Skin of body (tissue), 3 donors: ENCODE measurements at places on chromosomes 13 and 19. TPM values are rescaled to one million over a fixed set of nuclear protein-coding genes. Genes with fewer than 3 reads are reported as not detected.

- DNase-seq, result no peak
Measured at GRCh38 chr13:111527614-111528229, 207.3 kb downstream of the TEX29 start.

GRCh38 chr13:39040206-39040605 is 1.9 kb downstream of the NHLRC3 start:
- no peak for DNase-seq

DNA sequence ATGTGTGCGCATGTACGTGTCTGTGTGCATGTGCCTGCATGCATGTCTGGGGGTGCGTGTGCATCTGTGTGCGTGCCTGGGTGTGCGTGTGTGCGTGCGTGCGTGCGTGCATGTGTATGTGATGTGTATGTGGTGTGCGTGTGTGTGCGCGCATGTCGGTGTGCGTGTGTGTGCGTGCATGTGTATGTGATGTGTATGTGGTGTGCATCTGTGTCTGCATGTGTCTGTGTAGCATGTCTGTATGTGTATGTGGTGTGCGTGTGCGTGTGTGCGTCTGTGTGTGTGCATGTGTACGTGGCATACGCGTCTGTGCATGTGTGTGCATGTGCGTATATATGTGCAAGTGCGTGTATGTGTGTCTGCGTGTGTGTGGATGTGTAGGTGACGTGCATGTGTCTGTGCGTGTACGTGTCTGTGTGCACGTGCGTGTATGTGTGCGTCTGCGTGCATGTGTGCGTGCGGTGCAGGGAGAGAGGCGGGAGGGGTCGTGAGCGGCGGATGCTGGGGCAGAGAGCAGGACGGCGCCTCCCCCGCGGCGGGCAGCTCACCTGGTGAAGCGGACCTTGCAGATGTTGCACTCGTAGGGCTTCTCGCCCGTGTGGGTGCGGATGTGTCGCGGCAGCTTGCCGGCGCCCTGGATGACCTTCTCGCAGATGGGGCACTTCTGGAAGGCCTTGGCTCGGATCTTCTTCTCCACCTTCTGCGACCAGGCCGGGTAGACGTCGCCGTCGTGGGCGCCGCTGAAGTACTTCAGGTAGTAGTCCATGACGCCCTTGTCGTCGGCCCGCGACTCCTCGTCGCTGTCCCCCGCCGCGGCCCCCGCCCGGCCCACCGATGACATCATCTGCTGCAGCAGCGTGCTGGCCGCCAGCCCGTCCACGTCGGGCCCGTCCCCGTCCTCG is 13.0 kb downstream of the ZBTB7A start:
- no peak for DNase-seq

ZNF728 gene
- total RNA-seq, result 0.59 TPM

DNA sequence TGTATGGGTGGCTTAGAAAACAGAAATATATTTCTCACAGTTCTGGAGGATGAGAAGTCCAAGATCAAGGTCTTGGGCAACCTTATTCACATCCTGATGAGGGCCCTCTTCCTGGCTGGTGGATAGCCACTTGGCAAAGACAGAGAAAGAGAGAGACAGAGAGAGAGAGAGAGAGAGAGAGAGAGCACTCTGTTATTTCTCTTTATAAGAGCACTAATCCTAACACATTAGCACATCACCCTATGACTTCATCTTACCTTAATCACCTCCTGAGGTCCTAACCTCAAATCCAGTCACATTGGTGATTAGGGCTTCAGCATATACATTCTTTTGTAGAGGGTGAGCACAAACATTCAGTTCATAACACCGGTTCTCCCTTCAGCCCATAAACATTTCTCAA is 430.3 kb downstream of the EFNB2 start:
- DNase-seq, result no peak

IGFL1 gene
- total RNA-seq, result 0.69 TPM

GRCh38 chr13:49371943-49372613 is 71.8 kb downstream of the CAB39L start:
- DNase-seq, result no peak

- DNase-seq, result no peak
Measured at GRCh38 chr19:50645107-50645506, 4.1 kb upstream of the C19orf81 start.

- no peak for DNase-seq
Measured at GRCh38 chr19:13619203-13619632, 112.9 kb upstream of the CACNA1A start.

GRCh38 chr19:55656988-55657747 is 2.3 kb downstream of the U2AF2 start:
- no peak for DNase-seq

- no peak for DNase-seq
Measured at GRCh38 chr13:59746291-59746962, 417.3 kb downstream of the DIAPH3 start.

GRCh38 chr13:98681049-98681448 is 71.4 kb downstream of the SLC15A1 start:
- DNase-seq, result no peak

- no peak for DNase-seq
Measured at GRCh38 chr13:51047434-51048165, 63.5 kb downstream of the C13orf42 start.

DNA sequence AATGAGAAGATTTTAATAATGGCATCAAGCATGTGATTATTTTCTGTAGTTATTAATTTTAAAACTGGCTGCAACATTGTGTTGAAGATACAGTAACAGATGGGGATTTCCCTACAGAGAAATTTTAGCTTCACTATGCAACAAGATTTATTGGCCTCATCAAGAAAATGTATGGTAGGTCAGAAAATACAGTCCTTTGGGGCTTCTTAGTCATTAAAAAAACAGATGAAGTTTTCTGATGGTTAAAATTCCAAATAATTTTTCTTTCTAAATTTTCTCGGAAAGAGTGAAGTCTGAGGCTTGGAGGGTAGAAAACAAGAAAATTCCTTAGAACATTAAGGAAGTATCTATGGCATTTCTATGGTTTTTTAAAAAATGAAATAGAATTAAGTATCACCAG is 1790.8 kb upstream of the PCDH20 start:
- DNase-seq, result no peak

- no peak for DNase-seq
Measured at GRCh38 chr19:47158879-47159503, 28.4 kb downstream of the SAE1 start.

DNA sequence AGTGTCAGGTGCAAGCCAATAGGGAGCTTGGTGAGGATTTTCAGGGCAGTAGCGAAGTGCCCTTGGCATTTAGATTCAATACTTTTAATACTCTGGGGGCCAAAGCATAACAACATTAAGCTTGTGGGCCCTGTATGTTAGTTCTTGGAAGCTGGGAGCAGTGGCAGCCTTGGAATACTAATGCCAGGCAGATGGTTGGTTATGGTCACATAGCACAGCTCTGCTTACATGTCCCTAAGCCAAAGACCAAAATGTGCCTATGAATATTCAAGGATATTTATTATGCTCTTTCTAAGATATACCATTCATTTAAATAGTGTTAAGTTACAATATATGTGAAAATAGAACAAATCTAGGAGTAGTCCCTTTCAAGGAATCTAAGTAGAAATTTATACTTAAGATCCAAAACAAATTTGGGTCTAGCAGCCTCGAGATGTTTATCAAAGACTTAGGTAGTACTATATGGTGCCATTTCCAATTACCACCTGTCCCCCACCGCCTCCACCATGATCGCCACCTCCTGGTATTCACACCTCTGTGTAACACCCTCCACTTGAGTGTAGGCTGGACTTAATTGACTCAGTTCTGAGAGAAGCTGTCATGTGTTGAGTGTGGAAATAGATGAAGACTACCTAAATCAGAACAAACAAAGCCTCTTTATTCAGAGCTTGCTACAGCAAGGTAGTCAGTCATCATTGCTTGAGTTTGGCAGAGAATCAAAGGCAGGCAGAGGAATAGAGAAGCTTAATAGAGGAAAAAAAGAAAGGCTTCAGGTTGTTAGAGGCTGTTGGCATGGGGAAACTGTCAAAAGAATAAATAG is 261.0 kb downstream of the GPC5 start:
- DNase-seq, result no peak

- no peak for DNase-seq
Measured at GRCh38 chr13:76470991-76471390, 415.2 kb downstream of the KCTD12 start.

DNA sequence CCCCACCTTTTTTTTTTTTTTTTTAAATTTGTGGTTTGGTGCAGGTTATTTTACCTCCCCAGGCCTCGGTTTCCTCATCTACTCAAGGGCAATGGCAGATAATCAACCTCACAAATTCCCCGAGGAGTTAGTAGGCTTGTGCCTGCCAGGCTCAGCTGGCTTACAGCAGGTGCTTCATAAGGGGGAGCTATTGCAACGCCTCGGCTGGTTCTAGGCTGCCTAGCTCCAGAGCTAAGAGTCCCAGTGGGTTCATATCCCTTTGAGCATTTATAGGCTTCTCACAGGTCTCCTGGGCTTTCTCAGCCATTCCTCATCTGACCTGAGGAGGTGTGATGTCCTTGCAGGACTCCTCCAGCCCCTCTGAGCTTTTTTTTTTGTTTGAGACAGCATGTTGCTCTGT is 10.6 kb downstream of the BCKDHA start:
- DNase-seq, result no peak

- no peak for DNase-seq
Measured at GRCh38 chr13:30151388-30151787, 156.0 kb downstream of the KATNAL1 start.

DENND1C gene
- 0.69 TPM for total RNA-seq

JSRP1 gene
- 4.5 TPM for total RNA-seq

ZNF610 gene
- 2.6 TPM for total RNA-seq

- DNase-seq, result no peak
Measured at GRCh38 chr13:67557642-67558241, 327.6 kb upstream of the PCDH9 start.

DNA sequence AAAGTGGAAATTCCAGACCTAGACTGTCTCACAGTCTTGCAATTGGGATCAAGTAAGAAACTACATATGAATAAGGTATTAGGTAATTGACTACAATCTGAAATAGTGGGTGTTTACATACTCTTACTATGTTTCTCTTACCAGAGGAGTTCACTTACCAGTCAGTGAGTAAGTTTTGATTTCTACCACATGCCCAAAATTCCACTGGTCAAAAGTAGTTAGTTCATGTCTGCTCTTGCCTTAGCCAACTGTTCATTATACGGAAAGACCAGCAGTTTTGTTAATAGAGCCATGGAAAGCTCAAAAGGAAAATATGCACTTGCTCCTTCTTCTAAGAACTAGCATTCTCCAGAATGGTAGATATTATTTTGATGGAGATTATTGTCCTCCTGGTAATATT is 490.8 kb downstream of the RFC3 start:
- DNase-seq, result no peak

- DNase-seq, result no peak
Measured at GRCh38 chr19:27894906-27895754, 1317.8 kb downstream of the UQCRFS1 start.

- DNase-seq, result no peak
Measured at GRCh38 chr19:5774921-5775320, 9.6 kb downstream of the PRR22 start.

STOML3 gene
- not detected for total RNA-seq

- peak; percentile 79 for DNase-seq
Measured at GRCh38 chr19:13060964-13061927, 41.4 kb downstream of the LYL1 start.

DNA sequence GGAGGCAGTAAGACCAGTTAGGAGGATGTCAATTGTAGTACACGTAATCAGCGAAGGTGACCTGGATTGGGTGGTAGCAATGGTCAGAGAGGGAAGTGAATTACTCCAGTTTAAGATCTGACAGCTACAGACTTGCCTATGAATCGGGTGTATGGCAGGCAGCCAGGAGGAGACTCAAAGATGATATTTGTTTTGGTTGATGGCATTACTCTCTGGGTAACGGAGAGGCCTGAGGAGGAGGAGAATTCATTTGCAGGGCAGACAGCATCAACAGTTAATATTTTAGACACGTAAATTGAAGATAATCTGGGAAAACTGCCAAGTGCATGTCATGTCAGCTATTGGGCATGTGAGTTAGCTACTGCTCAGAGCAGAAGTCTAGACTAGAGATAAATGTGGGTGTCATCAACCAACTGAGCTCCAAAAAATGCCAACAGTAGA is 109.2 kb downstream of the SGCG start:
- peak; percentile 13 for DNase-seq

IRF3 gene
- 42.6 TPM for total RNA-seq

GRCh38 chr13:92602560-92602959 is 624.0 kb upstream of the GPC6 start:
- no peak for DNase-seq

PSG3 gene
- total RNA-seq, result not detected

NLRP9 gene
- total RNA-seq, result not detected

GYS1 gene
- 42.4 TPM for total RNA-seq

DNA sequence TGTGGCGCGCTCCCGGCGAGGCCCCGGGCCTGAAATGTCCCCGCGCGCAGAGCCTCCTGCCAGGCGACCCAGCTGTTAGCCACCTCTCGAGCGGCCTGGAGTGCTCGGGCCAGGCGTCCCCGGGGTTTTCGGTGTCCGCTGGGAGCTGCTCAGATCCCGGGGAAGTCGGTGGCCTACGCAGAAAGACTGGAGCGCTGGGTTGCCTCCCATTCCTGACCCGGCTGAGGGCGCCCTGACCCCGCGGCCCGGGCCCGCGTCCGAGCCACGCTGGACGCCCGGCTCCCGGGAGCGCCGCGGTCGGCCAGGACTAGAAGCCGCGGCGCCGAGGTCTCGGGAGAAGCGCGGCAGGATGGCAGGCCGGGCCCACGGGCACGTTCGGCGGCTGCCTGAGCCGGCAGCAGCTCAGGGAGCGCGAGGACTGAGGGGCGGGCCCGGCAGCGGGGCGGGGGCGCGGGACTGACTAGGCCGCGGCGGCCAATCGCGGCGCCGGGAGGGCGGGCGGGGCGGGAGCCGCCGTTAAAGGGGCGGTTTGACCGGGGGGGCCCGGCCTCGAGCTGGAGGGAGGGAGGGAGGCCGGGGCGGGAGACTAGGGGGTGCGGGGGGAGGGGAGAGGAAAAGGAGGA is 1.3 kb upstream of the ZIC2 start:
- DNase-seq, result peak; percentile 14

DNA sequence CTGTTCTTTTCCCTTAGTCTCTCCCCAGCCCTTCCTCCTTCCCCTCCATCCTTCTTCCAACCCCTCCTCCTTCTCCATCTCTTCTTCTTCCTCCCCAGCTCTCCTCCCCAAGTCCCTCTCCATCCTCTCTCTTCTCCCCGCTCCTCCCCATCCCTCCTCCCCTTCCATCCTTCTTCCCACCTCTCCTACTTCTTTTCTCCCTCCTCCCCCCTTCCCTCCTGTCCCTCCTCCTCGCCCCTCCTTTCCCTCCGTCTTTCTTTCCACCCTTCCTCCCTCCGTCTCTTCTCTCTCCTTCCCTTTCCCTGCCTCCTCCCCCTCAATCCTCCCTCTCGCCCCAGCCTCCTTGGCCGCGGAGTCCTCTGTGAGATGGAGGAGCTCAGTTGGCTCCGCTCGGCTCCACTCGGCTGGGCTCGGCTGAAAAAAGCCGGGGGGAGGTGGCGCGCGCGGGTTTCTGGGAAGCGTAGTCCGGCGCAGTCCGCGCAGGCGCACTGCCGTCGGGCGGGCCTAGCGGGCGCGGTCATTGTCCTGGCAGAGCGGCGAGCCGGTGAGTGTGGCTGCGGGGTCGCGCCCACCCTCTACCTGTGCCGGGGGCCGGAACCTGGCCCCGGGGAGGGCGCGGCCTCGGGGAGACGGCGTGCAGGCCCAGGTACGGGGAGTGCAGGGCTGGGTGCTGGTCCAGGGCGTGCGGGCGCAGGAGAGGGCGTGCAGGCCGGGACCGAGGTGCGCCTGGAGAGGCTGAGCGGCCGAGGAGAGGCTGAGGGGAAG is at the start of gene ZNF71:
Gene ZNF71 (plus strand): TSS at position 520 of the 765 bp plus-strand sequence. CDS start 6,257 bp downstream, outside the sequence.
- DNase-seq, result peak; percentile 75
